Activated naive CD8-positive, alpha-beta T cell treated with anti-CD3 and anti-CD28 coated beads, Interleukin-2, amount 50 U/mL, for 24 hours (primary cell): ENCODE measurements at places on chromosomes 11 and 22.

DNA sequence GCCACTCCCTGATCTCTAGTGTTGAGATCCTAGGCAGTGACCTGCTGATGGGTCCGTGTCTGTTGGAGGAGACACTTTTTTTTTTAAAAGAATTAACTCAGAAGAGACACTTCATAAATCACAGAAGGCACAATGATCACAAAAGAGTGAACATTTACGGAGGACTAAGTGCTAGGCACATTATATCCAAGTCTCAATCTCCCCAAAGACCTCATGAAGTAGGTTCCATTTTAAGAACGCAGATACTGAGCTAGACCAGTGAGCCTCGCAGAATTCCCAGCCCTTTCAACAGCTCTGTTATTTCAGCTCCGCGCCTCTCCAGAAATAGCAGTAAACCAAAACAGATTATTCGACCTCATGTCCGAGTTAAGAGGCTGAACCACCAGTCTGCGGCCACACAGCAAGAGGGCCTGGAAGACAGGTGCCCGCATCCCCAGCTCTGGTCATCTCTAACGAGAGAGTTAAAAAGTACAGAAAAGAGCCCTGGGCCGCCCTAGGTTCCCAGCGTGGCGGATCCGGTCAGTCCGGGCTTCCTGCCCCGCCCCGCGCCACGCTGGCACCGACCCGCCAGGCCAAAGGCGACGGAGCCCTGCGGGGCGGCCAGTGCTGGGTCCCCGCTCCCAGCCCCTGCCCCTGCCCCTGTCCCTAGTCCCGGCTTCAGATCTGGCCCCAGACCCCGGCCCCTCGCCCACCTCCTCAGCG lies 612 bp downstream of the XBP1 start:
- peak; percentile 51 for DNase-seq

DNA sequence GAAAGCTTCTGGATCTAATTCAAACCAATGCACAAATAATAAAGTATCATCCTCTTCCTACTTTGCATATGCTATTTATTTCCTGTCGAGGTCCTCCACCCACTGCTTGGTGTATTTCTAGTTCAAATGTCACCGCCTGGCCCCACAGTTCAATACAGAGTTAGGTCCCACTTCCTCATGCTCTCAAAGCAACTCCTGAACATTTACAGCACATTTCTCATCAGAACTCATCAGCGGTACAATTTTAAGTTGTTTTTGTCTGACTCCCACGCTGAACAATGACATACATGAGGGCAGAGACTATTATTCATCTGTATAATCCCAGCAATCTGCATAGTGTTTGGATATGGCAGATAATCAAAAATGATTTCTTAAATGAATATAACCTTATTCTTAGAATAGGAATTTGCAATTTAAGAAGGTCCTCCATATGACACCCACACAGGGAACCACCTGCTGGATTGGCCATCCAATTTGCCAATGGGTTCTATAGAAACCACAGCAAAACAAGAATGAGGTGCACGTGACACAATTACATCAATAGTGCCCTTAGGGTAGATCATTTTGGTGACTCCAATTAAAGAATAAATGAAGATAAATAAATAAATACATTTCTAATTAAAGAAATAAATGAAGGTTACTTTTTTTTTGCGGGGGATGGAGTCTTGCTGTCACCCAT lies 54.2 kb downstream of the SLC25A17 start:
- DNase-seq, result peak; percentile 14

- no peak for DNase-seq
Observed at GRCh38 chr11:112178428-112178827, 3.1 kb downstream of the BCO2 start.

DNA sequence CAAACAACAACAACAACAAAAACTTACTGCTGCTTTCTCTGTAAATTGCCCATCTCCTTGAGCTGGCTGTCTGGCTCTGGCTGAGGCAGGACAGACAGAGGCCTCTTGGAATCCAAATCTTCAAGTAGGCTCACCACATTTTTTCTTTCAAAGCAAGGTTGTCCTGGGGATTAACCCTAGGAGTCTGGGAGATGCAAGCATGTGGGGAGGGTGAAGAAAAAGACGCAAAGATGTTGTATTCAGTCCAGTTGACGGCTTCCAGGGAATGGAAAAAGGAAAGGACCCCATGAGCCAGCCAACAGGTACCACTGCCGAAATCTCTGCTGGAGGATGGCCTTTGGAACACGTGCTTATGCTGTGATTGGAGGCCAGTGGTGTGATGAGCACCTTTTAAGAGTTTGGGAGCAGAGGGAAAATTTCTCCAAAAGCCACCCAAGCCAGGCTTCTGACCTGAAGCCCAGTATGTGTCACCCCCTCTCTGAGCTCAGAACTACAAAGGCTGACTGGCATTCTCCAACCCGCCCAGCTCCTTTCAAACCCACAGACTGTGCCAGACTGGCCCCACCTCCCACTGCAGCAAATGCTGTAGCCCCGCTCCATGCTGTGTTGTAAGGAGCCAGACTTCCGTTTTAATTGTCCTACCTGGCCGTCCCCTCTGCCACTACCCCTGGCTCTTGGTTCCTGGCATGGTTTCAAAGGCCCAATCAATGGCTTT lies 10.8 kb downstream of the BLID start:
- DNase-seq, result no peak

DNA sequence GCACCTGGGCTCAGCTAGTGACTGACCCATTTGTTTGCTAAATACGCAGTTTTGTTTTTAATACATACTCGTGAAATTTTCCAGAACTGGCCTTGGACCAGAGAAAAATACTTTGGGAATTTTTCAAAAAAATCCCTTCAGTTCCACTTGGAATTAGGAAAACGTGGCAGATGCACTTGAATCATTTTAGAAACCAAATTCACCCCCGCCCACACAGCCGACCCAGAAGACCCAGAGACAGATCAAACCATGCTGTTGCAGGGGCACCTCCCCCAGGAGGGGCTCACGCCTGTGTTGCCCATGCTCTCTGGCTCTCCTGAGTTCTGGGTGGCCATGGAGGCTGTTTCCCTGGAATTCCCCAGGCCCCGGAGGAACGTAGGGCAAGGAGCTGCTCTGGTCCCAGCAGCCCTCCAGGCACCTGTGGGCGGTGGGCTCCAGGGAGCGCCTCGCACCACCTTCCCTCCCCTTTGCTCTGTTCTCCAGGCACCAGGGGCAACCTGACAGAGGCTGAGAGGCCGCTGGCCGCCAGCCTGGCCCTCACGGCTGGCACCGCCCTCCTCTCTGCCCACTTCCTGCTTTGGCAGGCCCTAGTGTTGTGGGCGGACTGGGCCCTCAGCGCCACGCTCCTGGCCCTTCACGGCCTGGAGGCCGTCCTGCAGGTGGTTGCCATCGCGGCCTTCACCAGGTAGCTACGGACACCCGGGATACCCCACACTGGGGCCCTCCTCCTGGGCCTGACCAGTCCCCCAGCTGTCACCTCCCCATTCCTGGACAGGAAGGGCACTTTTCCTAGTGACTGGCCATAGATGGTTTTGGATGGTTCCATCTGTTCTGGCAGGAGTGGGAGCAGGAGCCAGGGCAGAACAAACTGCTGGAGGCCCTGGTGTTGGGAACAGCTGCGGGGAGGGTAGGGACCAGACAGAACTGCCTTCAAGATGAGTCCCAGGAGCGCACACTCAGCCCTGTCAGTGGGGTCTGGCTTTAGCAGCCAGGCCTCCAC lies 3.3 kb upstream of the EPS8L2 start:
- no peak for DNase-seq

DNA sequence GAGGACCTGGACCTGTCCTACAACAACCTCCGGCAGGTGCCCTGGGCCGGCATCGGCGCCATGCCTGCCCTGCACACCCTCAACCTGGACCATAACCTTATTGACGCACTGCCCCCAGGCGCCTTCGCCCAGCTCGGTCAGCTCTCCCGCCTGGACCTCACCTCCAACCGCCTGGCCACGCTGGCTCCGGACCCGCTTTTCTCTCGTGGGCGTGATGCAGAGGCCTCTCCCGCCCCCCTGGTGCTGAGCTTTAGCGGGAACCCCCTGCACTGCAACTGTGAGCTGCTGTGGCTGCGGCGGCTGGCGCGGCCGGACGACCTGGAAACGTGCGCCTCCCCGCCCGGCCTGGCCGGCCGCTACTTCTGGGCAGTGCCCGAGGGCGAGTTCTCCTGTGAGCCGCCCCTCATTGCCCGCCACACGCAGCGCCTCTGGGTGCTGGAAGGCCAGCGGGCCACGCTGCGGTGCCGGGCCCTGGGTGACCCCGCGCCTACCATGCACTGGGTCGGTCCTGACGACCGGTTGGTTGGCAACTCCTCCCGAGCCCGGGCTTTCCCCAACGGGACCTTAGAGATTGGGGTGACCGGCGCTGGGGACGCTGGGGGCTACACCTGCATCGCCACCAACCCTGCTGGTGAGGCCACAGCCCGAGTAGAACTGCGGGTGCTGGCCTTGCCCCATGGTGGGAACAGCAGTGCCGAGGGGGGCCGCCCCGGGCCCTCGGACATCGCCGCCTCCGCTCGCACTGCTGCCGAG lies 1.5 kb downstream of the LRFN4 start:
- no peak for DNase-seq

DNA sequence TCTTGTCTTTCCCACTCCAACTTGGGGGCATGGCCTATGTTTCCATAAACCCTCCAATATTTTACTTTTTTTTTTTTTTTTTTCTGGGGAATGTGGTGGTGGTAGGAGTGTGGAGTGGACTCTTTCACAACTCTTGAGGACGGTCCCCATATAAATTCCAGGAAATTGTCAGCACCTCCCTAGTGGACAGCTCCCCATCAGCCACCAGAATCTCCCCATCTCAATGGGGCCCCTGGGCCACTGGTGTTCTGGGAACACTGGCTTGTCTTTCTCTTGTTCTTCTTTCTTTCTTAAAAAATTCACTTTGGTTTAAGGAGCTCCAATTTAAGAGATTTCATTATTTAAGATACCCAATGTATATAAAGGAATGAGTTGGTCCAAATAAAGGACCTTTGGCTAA lies 74.1 kb downstream of the ADM start:
- DNase-seq, result no peak

GRCh38 chr11:99513368-99513767 lies 492.6 kb downstream of the CNTN5 start:
- no peak for DNase-seq

GRCh38 chr22:42848941-42849550 lies 8.0 kb downstream of the ARFGAP3 start:
- DNase-seq, result no peak

DNA sequence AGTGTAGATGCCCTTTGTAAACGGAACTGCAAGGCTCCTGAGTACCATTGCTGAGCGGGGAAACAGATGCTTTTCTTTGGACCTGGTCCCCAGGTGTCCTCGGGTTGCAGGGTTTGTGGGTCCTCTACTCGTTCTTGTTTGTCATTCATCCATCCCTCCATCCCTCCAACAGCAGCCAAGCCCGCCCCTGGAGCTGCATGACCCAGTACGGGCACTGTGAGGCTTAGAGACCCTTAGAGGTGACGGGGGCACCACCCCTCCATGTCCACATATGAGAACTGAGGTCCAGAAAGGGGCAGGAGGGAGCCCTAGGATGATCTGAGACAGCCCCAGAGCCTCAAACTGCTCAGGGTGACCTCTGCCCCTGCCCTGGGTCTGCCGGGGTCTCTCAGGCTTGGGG lies 45.4 kb downstream of the WNT11 start:
- DNase-seq, result no peak

GRCh38 chr11:17883057-17883456 lies 129.8 kb downstream of the SERGEF start:
- DNase-seq, result no peak

DNA sequence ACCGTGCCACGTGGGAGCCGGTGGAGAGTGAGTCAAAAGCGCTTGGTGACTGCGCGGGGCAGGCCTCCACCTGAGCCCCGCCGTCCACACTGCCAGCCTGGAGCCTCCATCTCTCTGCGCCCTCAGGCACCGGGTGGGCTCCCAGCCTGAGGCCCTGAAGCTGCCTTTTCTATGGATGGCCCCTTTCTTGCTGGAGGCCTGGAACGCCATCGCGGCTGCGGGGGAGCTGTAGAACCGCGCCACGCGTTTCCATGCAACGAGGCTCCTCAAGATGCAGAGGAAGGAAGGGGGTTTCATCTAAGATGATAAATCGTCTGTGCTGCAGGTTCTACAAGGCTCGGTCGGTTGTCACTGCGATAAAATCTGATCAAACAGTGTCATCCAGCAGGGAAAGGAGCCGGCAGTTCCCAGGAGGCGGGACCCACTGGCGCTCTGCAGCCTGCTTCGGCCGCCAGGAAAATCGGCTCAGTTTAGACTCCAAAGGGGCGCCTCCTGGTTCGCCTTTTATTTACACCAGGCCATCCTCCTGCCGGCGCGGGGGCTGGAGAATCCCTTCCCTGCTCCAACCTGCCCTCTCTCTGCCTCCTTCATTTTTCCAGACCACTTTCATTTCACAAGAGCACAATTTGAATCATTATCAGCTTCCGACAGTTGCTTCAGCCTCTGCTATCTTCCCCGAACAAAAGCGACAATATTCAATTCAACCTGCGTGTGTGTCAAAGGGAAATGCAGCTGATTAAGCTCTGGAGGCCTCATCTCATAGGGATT lies 624.4 kb downstream of the BRD1 start:
- no peak for DNase-seq

DNA sequence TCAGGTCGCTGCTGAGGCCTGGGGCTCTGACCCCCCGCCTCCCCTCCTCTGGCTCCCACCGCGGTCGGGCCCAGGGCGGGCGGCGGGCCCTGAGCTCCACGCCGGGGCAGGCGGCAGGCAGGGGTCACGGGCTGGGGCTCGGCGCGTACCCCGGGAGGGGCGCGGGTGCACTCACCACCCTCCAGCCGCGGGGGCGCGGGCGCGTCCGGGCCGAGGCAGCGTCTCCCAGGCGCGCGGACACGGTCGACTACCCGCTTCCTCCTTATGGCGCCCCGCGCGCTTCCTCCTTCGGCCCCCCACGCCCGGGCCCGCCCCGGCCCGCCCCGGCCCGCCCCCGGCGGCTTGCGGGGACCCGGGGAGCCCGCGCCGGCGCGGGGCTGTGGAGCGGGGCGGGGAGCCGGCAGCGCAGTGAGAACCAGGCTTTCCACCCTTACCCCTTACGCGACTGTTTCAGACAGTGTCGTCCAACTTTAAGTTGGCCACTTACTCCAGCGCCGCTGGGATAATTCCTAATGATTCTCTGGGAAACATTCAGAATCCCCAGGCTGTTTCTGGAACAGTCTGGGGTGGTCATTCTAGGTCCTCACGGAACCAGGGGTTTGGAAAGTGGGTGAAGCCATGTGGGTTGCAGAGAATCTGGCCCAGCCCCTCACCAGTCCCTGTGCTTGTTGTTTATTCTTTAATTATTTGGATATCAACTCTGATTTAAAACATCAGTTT lies at the start of gene BID:
Gene BID, minus strand, starts transcription at position 264 of the 720 bp plus-strand sequence. CDS start 24,353 bp downstream, outside the sequence.
- DNase-seq, result peak; percentile 38

DNA sequence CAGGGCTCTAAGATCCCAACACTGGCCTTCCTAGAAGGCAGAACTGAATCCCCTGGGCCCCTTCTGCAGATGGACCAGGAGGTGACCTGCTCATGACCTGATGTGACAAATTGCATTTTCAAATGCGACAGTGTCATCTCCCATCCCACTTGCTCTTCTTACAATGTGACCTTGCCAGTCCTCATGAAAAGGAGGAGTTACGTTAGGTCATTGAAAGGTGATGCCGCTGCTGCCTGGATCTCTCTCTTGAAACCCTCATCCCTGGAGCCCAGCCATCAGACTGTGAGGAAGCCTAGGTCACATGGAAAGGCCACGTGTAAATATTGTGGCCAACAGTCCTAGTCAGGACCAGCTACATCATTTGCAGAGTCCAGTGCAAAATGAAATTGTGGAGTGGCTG lies 5.7 kb upstream of the C1QTNF4 start:
- no peak for DNase-seq
